Stimulated activated naive CD4-positive, alpha-beta T cell (primary cell): ENCODE measurements at places on chromosomes 6 and 20.

DNA sequence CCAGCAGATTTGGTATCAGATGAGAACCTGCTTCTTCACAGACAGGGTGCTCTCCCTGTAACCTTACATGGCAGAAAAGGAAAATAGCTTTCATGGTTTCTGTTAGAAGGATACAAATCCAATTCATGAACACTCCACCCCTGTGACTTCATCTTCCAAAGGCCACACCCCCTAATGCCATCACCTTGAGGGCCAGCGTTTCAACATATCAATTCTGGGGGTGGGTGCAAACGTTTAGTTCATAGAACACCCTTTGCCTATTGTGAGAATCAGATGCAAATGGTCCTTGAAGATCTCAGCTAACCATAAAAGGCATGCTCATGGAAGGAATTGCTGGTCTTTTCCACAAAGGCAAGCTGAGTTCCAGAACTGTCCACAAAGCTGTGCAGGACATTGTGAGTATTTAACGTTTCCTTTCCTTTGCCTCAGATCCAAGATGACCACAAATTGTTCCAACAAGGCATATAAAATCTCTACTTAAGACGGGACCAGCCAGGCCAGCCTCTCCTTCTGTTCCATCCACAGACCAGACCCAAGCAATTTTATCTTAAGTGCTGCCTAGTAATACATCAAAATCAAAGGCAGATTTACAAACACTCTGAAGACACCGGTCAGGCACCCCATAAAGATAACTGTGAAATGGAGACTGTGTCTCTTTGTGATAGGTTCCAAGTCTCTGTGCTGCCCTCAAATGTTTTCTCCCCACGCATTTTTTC is 34.7 kb upstream of the SSTR4 start:
- no peak for DNase-seq

DNA sequence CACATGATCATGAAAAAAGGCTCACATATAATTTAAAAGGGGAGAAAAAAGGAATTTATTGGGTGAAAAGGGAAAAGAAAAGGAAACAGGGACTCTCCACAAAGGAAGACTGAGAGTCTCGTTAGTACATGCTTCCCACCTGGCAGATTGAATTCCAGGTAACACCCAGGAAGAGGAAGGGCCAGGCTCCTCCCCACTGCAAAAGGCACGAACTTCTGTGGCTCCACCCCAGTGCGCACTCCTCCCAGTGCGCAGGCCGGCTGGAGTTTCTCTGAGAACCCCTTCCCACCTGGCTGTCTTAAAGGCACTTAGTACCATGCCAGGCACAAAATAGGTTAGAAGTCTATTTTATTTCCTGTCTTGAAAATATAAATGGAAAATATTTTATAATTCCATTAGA is 129.8 kb downstream of the COL12A1 start:
- DNase-seq = no peak

DNA sequence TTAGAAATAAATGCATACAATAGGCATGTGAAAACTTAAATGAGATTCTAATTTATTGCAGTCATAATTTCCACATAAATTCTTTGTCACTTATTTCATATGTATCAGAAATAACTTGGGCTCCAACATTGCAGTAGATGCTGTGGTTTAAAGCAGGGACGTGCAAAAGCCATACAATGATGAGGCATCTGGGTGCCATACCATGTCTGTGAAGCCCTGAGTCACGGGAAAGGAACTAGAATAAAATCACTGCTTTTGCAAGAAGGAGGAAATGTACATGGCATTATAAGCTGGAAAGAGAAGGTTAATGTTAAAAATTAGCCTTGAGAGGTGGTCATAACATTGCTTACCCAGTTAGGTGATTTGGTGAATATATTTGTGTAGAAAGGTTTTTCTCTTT is 180.4 kb downstream of the SASH1 start:
- DNase-seq = no peak

- DNase-seq = no peak
Observed at GRCh38 chr20:1633535-1633934, 13.7 kb upstream of the SIRPB1 start.

DNA sequence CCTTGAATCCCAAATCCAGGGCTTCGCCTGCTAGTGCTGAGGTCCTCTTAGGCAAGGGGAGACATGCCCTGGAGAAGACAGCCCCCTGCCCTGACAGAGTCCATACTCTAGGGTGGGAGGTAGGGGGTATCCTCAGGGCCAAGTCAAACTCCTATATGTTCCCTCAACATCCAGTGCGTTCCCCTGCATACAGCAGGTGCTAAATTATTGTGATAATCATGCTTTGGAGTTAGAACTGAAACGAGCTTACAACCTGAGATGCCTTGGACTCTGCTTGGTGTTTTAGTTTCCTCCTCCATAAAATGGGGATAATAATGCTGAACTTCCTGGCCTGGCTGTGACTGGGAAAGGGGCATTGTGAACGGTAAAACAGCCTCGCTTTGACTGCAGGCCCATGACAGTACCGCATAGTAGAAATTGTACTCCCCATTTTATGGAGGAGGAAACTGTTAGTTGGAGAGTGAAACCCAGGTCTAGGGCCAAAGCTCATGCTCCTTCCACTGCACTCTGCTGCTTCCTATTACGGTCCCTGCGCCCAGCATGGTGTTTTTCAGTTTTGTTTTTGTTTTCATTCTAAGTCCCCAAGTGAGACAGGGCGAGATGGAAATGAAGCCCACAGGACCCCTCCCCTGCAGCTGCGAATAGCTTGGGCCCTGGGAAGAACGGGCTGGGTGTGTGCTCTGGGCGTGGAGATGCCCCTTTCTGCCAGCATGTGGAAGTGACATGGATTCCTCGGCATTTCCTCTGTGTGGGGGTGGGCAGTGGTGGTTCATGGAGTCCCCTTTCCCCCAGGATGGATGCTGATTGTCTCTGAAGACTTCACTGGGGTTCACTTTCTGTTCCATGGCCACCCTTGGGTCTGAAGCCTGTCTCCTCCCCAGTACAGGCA is 162.5 kb downstream of the VEGFA start:
- no peak for DNase-seq

GRCh38 chr20:5919626-5920544 is 30.4 kb downstream of the TRMT6 start:
- DNase-seq = no peak

DNA sequence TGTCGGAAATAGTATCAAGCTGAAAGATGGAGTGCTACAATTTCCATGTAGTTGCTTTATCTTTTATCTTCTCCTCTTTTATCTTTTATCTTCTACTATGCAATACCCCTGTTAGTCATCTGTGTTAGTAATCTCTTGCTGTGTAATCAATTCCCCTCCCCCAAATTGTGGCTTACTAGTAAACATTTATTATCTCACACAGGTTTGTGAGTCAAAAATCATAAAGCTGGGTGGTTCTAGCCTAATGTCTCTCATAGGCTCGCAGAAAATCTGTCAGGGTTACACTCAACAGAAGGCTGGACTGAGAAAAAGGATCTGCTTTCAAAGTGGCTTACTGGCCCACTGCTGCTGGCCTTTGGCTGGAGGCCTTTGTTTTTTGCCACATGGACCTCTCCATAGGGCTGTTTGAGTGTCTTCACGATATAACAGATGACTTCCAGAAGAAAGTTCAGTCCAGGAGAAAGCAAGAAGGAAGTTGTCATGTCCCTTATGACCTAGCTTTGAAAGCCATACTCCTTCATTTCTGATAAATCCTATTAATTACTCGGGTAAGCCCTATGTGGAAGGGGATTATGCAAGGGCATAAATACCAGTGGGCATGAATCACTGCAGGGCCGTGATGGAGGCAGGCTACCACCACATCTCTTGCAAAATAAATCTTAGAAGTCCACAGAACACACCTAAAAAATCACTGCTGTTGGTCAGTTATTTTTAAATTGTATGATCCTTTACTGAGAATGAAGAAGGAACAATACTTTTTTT is 24.5 kb upstream of the PTCHD4 start:
- DNase-seq = no peak

- DNase-seq = no peak
Observed at GRCh38 chr6:139686308-139686707, 311.9 kb upstream of the CITED2 start.

- no peak for DNase-seq
Observed at GRCh38 chr6:134288538-134289203, 29.2 kb downstream of the SGK1 start.

- no peak for DNase-seq
Observed at GRCh38 chr6:47308552-47309290, 984 bp downstream of the TNFRSF21 start.

- DNase-seq = no peak
Observed at GRCh38 chr20:56628015-56628872, 862 bp upstream of the TFAP2C start.

- no peak for DNase-seq
Observed at GRCh38 chr6:138336221-138336620, 41.5 kb upstream of the SMIM28 start.

DNA sequence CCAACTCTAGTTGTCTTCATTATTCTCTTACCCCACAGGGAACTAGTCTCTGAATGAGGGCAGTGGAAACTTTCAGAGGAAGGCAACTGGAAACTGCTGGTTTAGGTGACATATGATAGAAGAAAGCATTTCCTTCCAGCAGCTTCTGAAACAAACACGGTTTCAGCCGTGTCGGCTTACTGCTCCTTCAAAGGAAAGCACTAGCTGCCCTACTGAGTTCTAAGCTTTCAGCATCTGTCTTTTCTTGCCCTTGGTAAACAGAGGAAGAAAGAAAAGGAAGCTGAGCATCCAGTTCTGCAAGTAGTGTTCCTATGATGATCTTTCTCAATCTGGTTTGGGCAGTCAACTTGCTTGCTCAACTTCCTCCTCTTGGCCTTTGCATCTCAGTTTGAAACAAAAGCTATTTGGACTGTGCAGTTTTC is 117.5 kb upstream of the CEP85L start:
- no peak for DNase-seq

DNA sequence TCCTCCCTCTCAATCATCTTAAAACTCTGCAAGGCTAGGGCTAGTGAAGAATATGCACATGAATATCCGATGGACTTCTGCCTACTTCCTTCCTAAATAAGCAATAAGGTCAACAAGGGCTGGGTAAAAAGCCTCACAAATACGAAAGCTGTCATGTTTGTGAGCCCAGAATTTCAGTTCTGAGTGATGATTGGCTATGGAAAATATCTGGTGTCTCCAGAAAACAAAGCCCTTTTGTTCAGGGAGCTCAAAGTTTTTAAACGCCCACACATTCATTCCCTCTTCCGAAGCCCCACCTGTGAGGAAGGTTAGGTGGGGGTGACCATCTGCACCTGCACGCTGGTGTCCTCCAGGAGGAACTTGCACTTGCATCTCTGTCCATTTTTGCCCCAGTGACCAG is 126.9 kb upstream of the ARMC2 start:
- DNase-seq = no peak

- no peak for DNase-seq
Observed at GRCh38 chr6:97177905-97178304, 105.1 kb downstream of the MMS22L start.

DNA sequence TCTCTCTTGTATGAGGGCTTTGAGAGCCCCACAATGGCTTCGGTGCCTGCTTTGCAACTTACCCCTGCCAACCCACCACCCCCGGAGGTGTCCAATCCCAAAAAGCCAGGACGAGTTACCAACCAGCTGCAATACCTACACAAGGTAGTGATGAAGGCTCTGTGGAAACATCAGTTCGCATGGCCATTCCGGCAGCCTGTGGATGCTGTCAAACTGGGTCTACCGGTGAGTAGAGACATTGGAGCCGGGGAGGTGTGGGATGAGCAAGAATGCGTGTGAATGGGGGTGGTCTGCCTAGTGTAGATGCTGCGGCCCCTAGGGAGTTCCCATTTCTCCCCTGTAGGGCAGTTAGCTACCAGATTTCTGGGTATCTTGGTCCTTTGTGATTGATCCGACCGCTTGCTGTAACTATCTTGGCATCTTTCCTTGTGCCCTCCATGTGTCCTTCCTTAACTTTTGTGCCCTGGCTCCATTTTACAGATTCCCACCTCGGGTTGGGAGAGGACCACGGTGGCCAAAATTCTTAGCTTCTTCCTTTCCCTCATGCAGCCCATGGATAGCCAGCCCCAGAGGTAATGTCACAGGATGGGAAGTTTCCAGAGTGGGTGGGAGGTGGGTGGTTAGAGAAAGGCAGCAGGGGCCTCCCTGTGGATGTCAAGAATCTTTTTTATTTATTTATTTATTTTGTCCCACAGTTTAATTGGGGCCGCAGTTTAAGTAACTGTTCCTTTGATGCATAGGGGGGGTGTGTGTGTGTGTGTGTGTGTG is 6.3 kb downstream of the BRD2 start:
- DNase-seq = no peak

- DNase-seq = no peak
Observed at GRCh38 chr6:74597266-74597665, 608.6 kb downstream of the COL12A1 start.

- DNase-seq = peak; percentile 24
Observed at GRCh38 chr6:137873273-137873762, 6.3 kb downstream of the TNFAIP3 start.

- no peak for DNase-seq
Observed at GRCh38 chr6:158058171-158058651, 76.5 kb downstream of the SYNJ2 start.
